ENCODE measurements at places on chromosomes 1 and 21.

GRCh38 chr1:162944974-162945674 is 84.1 kb upstream of the CCDC190 start:
- no peak for DNase-seq

- no peak for DNase-seq
These were observed 79.1 kb downstream of the GABPA start for GRCh38 chr21:25813917-25814316.

DNA sequence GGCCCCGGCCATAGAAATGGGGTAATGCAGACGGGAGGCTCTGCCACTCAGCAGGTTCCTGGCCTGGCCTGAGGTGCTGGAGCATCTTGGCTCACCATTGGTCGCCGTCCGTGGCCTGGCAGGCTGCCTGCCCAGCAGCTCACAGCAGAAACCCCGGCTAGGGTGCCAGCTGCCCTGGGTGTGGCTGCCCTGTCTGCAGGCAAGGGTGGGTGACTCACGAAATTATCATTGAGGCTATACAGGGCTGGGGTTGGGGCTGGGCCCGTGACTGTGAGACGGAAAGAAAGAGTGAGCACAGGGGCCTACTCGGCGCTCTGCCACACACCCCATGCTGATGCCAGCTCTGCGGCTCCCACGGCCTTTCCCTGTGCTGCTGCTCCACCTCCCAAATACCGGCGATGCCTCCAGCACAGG is 8.0 kb upstream of the PKP1 start:
- DNase-seq, result no peak

- DNase-seq, result no peak
These were observed 27.2 kb downstream of the CNN3 start for GRCh38 chr1:94899756-94900155.

DNA sequence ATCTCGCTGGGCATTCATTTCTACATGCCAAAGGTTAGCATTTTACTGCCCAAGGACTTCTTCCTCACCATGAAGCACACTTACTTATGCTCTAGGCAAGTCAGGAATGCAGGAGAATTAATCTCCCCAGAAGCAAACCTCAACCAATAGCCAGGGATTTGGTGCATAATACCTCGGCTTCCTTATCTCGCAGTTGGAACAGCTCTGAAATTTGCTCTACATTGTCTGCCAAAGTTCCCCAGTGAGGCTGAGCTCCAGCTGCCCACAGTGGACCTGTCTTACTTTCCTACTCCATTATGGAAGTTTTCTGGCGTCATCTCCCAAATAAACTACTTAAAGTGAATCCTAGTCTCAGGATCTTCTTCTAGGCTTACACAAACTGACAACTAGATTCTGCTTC is 57.6 kb upstream of the PPM1J start:
- DNase-seq, result no peak

DNA sequence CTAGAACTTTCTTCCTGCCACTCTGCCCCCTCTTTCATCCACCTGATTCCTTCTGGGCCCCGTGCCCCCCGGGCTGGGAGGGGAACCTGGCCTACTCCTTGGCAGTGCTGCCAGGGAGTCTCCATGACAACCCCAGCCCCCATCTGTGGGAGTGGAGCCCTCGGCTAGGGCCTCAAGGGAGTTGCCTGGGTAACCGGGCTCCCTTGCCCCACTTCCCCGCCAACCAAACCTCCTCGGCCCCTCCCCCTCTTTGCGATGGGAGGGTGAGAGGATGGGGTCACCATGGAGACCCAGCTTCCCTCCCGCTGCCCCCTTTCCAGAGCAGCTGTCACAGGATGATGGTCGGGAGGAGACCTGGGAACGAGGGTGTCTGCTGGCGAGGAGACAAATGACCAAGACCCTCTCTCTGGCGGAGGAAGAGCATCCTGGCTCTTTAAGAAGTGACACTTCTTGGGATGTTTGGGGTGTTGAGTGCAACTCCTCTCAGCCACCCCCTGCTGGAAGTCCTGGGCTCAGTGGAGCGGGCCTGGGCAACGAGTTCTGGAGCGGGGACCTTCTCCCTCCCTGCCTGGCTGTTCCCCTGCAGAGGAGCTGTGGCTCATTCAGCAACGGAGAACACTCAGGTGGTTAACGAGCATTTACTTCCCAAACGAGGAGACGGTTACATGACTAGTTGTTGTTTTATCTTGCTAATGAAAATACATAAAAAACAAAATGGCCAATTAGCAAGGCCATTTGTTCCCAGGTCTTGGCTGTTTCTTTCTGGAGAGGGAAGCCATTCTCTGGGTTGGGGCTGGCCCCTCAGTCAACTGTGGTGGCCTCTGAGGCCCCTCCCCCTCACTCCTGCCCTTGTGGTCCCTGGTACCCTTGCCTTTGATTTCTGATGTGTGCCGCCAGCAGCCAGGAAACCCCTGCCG is 82.8 kb downstream of the UBIAD1 start:
- no peak for DNase-seq
